ENCODE measurements at places on chromosomes 3 and 15.

GRCh38 chr3:171862993-171863521 lies 19.9 kb downstream of the TMEM212 start:
- no peak for DNase-seq

DNA sequence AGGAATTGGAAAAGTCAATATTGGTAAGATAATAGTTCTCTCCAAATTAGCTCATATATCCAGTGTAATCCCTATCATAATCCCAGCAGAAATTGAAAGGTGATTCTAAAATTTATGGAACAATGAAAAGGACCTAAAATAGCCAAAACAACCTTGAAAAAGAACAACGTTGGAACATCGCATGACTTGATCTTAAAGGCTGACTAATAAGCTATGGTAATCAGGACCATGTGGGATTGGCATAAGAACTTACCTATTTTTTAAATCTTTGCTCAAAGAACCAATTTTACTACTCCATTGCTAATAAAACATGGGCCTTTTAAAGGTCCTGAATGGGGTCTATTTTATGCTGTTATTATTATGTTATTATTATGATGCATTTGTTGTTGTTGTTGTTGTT lies 40.9 kb downstream of the B3GNT5 start:
- no peak for DNase-seq

- DNase-seq = no peak
Observed at GRCh38 chr15:78923015-78923414, 21.8 kb downstream of the CTSH start.

GRCh38 chr15:62421289-62421688 lies 256.2 kb upstream of the C2CD4B start:
- no peak for DNase-seq

- DNase-seq = no peak
Observed at GRCh38 chr3:112871735-112872134, 25.1 kb upstream of the CD200R1L start.

- DNase-seq = no peak
Observed at GRCh38 chr3:56862352-56863062, 60.8 kb upstream of the ARHGEF3 start.

- DNase-seq = no peak
Observed at GRCh38 chr3:148642616-148643015, 55.1 kb upstream of the AGTR1 start.

DNA sequence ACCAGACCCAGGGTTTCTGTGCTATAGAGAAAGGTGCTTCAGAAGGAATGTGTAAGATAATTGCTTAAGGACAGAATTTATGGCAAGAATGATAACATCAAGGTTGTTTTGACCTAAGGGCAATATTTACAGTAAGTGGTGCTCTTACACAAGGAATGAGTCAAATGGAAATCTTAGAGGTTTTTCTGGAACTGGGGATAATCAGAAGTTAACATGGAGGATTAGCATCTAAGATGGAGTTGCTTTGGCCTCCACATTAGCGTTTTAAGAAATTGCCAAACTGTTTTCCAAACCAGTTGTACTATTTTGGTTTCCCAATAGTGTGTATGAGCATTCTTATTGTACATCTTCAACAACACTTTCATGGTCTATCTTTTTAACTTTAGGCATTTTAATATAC lies 3.1 kb downstream of the WDR93 start:
- no peak for DNase-seq

Data from activated T-helper 1 cell treated with anti-CD3 and anti-CD28 coated beads, Interleukin-2, amount 50 U/mL, for 16 hours (primary cell).